GM19239 (cell line): ENCODE measurements at places on chromosomes 1 and 21.
A peak's percentile ranks its signal among the peaks of the same experiment; 100 is the strongest.

GRCh38 chr21:34687065-34687464 is 18.3 kb downstream of the CLIC6 start:
- no peak for DNase-seq

DNA sequence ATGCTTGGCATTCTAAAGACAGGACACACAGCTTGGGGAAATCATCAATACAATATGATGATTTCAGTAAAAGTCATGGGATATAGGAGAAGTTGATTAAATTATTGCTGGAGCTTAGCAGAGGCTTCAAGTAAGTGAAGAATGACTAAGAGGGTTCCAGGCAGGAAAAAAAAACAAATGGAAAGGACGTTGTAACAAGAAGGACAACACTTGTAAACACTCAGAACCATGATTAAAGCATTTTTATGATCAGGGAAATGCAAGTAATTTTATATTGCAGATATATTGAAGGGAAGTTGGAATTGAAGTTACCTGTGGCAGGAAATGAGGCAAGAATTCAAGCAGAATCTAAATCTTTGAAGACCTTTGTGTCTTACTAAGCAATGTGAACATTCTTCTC is 602.7 kb upstream of the NEGR1 start:
- DNase-seq = no peak

- DNase-seq = no peak
Measured at GRCh38 chr1:41799723-41800122, 119.0 kb downstream of the HIVEP3 start.

GRCh38 chr1:1156140-1157032 is 17.3 kb upstream of the TTLL10 start:
- DNase-seq = no peak

GRCh38 chr1:51002516-51002915 is 32.5 kb downstream of the CDKN2C start:
- DNase-seq = no peak

DNA sequence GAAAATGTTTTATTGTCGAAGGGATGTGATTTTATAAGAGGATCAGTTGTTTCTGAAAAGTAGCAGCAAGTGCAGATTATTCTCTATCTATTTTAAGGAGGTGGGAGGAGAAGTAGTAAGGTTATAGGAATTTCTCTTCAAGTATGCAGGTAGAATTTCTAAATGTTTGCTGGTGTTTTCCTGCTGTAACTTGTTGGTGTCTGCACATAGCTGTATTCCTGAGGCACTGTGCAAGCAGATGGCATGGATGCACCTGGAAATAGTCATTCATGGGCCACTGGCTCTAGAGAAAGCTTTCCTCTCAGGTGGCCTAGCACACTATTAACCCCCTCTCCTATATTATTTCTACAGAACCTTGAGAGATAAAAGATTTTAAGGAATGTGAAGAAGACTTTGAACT is 30.3 kb upstream of the PODN start:
- no peak for DNase-seq

DNA sequence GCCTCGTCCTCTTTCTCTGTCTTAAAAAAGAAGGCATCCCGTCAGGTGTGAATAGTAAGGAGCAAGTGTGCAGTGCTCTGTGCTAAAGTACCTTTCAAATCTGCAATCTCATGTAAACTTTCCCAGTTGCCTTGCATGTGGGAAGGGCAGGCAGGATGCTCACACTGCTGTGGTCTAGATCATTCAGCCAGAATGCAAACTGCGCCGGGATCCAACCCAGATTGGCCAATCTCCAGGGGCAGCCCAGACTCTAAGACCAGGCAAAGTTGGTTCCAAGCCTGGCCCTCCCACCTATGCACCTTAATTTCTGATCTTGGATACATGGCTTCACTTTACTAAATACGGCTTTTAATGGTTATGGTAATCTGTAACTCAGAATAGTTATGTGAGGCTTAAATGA is 3.2 kb upstream of the MAP1LC3C start:
- DNase-seq = no peak

DNA sequence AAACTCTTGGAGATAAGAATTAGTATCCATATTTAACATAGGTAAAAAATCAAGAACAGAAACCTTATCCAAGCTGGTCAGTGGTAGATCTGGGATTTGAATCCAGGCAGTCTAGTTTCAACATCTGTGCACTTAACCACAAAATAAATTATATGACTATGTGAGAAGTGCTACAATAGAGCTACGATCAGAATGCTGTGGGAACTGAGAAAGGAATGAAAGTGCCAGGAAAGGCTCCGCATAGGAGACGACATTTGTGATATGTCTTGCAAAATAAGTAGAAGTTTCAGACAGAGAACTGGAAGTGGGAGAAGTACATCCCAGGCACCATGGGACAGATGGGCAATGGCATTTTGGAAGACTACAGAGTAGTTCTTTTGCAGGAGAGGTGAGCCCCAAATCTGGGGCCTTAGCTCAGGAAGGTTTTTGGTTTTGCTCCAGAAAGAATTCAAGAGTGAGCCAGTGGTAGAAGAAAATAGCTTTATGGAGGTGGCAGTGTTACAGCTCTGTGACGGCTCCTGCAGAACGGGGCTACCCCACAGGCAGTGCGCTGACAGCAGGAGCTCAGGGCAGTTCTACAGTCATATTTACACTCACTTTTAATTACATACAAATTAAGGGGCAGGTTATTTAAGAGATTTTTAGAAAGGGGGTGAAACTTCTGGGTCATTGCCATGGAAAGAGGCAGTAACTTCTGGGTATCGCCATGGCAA is 25.5 kb upstream of the GJA5 start:
- no peak for DNase-seq

GRCh38 chr1:229238674-229239415 is 32.1 kb upstream of the RAB4A start:
- no peak for DNase-seq

- no peak for DNase-seq
Measured at GRCh38 chr1:114008993-114009392, 29.7 kb downstream of the OLFML3 start.

GRCh38 chr1:207040181-207040533 is 7.6 kb upstream of the C1orf116 start:
- DNase-seq = no peak

- no peak for DNase-seq
Measured at GRCh38 chr1:5329068-5329739, 663.0 kb downstream of the NPHP4 start.

GRCh38 chr1:1080122-1080757 is 6.1 kb upstream of the RNF223 start:
- DNase-seq = no peak

DNA sequence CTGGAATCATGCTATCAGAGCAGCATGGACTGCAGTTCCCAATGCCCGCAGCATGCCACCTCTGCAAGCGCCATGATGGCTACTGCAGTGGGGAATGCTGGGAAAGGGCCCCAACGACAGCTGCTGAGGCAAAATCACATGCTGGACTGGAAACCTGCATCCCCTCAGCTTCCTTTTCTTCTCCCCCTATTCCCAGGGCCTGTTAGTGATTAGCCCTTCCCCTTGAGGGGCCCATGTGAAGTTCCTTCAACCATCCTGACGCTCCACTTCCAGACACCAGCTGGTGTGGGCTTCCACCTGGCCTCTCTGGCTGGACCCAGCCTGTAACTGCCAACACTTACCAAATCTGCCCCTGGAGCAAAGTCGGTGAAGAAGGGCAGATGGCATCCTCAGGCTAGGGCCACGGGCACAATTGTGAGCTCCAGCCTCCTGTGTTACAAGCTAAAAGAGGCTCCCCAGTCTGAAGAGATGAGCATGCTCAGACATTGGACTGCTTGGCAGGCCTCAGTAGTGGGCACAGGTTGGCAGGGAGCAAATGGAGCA is 22.1 kb upstream of the SDC3 start:
- no peak for DNase-seq

DNA sequence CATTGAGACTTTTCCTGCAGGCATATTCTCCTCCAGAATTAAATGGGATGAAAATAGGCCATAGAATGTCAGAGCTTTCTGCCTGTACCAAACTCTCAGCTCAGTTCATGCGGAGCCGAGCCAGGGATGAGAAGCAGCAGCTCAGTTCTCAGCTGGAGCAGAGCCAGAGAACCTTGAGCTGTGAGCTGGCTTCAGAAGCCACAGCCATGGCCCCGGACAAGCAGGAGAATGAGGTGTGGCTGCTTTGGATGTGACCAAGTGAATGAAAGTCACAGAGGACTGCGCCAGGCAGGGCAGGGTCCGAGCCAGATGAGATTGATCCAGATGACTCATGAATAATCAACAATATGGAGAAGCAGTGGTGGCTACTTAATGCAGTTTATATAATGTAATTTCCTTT is 633.8 kb downstream of the NCAM2 start:
- no peak for DNase-seq

GRCh38 chr1:175865041-175865766 is 121.8 kb upstream of the TNR start:
- no peak for DNase-seq

GRCh38 chr1:14182856-14183255 is 415.6 kb upstream of the KAZN start:
- no peak for DNase-seq

DNA sequence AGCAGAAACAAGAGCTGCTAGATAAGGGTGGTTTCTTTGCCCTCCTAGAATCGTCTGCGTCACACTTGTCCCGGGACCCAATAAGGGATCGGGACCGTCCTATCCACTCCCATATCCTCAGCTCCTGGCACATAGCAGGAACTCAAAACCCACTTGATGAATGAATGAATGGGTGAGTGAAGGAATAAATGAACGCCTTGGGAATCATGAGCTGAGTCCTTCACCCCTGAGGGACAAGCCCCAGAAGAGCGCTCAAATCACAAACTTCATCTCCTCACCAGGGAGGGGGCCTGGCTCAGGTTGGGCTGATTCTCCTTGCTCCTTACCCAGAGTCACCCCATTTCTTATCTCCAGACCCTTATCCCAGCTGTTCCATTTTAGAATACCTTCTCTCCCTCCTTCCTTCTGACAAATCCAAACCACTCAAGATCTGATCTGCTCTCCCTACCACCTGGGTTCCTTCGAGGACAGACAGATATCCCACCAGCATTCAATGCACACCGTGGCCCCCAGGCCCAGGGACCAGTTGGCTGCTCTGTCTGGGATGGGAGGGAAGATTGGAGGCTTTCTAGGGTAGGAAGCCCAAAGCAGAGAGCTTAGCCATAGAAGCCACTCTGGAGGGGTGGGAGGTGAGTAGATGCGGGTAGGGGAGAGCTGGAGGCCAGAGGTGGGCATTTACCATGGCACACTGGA is 643 bp upstream of the MOB3C start:
- no peak for DNase-seq

GRCh38 chr1:168439456-168440375 is 104.1 kb downstream of the XCL2 start:
- peak; percentile 49 for DNase-seq

GRCh38 chr1:1665815-1666251 is 7.0 kb upstream of the CDK11B start:
- DNase-seq = no peak

- DNase-seq = no peak
Measured at GRCh38 chr1:79848316-79848715, 841.8 kb upstream of the ADGRL4 start.

- DNase-seq = no peak
Measured at GRCh38 chr1:158200527-158200926, 19.8 kb downstream of the CD1D start.

DNA sequence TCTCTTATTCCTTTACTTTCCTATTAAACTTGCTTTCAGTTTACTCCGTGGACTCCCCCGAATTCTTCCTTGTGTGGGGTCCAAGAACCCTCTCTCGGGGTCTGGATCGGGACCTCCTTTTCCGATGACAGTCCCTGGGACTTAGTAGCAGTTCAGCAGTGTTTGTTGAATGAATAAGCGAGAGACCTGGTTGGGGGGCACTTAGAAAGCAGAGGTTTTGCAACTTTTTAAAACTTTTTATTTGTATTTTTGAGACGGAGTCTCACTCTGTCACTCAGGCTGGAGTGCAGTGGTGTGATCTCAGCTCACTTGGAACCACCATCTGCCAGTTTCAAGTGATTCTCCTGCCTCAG is 2.1 kb upstream of the ANKRD65 start:
- DNase-seq = no peak

DNA sequence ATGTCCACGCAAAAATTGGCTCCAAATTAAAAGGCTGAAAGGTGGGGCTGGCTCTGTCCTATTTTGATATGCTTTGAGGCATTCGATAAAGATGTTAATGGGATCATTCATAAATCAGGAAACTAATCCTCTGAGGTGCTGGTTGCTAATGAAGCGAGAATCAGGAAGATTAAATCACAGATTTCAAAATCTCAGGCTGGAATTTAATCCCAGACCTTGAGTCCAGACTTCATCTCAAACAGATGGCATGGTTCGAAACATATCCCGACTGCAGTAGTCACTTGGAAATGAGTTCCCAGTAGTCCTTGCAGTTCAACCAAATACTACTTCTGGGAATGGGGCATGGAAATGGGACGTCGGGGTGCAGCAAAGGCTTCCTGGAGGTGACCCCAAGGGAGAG is 4.5 kb upstream of the KLF17 start:
- DNase-seq = no peak

GRCh38 chr1:6124746-6125365 is 55.3 kb downstream of the CHD5 start:
- DNase-seq = no peak

DNA sequence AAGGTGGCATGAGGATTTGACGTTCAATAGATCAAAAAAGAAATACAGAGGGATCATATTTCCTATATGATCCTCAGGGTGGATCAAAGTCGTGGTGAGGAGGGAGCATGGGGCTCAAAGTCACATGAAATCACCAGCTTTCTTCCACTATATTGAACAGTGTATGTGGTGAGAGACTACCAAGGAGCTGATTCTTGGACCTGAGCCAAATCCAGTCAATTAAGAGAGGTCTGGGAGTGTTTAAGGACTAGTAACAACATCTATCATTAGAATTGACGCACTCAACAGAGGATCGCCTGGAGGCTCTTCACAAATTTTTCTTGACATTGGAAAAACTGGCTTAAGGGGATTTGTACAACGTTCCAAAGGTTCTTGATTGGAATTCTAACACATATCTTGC is 267.7 kb upstream of the PROX1 start:
- DNase-seq = no peak

DNA sequence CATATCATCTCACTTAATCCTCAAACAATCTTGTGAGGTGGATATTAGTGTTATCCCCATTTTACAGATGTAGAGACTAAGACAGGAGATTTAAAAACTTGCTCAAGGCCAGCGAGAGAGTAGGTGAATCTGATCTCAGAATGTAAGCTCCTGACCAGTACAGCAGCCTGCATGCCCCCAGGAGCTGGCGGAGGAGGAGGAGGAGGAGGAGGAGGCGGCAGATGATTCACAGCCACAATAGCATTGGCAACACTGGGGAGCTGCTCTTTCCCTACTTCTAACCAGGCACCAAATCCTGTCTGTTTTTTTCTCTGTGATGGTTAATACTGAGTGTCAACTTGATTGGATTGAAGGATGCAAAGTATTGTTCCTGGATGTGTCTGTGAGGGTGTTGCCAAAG is 243.2 kb downstream of the ATG4C start:
- DNase-seq = no peak

GRCh38 chr21:32192291-32193097 is 86.4 kb downstream of the MIS18A start:
- no peak for DNase-seq
